ENCODE measurements at places on chromosomes 11 and 22.

- no peak for DNase-seq
Observed at GRCh38 chr11:123217897-123218296, 22.8 kb upstream of the CLMP start.

DNA sequence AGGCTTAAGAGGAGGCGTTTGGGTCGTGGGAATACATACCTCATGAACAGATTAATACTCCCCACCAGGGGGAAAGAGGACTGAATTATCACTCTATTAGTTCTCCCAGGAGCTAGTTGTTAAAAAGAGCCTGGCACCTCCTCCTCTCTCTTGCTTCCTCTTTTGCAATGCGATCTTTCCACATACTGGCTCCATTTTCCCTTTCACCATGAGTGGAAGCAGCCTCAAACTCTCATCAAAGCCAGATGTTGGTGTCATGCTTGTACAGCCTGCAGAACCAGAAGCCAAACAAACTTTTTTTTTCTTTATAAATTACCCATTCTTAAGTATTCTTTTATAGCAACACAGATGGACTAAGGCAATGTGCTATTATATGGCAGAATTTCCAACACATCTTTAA lies 258.5 kb downstream of the FAM76B start:
- no peak for DNase-seq

GRCh38 chr11:9817191-9817590 lies 153.3 kb downstream of the SWAP70 start:
- DNase-seq, result no peak

- DNase-seq, result no peak
Observed at GRCh38 chr11:105696000-105696399, 86.1 kb downstream of the GRIA4 start.

GRCh38 chr11:26149585-26149984 lies 182.3 kb upstream of the ANO3 start:
- no peak for DNase-seq

DNA sequence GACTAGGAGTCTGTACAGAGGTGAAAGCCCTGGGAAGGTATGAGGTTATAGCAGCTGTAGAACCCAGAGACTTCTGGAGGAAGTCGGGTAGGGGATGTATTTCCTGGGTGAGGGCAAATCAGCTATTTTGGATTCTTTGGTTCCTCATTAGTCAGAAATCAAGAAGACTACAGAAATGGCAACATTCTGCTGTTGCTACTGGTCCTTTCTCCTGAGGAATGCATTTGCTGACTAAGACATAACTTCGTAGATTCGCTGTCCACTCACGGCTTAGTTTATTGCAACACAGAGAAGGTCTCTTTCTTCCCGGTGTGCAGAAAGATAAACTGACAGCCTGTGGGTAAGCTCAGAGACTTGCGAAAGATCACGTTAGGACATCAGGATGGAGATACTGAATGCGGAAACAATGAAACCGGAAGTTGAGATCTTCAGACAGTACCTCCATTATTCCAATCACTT lies 25.3 kb upstream of the SESN3 start:
- DNase-seq, result no peak

- no peak for DNase-seq
Observed at GRCh38 chr11:78654866-78655265, 80.2 kb upstream of the NARS2 start.

DNA sequence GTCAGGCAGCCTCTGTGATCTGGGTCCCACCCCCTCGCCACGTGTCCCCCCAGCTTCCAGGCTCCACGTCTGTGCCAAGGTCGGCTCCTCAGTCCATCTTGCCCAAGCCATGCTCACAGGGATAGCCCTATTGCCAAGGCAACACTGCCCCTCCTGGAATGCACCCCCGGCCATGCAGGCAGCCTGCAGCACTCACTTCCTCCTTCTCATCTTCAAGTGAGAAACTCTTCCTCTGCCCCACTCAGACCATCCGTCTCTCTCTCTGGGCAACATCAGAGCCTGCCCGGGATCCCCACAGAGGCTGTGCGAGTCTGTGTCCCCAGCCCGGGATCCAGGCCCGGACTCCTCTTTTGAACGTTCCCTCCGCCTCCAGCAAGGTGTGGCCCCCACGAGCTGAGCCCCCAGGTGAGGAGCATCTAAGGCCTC lies 852.3 kb downstream of the BRD1 start:
- DNase-seq, result no peak

- no peak for DNase-seq
Observed at GRCh38 chr22:29457730-29458129, 19.3 kb downstream of the RFPL1 start.

- no peak for DNase-seq
Observed at GRCh38 chr22:50314455-50315288, 7.2 kb upstream of the PLXNB2 start.

DNA sequence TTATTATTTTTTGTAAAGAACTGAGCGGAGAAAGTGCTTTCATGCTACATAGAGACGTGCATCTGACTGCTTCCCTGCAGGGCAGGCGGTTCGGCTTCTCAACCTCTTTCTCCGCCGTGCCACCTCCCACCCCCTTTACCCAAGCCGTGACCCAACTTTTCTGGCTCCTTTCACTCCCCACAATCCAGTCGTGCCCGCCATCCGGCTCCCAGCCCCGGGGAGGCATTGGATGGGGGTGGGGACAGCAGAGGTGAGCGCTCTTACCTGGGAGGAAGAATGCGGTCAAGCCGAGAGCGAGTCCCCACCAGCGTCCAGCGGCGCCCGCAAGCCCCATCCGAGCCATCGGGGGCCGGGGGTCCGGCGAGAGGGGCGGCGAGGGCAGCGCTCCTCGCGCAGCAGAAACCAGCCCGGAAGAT lies 781 bp downstream of the NECTIN1 start:
- no peak for DNase-seq

DNA sequence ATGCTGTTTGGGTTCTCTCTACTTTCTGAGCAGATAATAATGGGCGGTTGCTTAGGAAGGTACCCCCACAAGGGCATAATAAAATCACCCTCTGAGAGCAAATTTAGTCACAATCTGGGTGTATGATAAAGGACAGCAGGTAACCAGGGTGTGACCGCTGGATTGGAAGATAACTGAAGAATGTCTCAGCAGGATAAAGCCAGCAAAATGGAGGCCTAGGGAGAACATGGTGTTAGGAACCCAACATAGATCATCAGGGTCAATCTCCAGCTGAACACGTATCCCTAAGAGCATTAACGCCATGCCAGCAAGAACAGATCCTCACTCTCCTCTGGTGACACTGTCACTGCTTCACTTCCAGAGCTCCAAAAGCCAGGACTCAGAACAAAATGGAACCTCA lies 64.5 kb upstream of the SCUBE2 start:
- no peak for DNase-seq

DNA sequence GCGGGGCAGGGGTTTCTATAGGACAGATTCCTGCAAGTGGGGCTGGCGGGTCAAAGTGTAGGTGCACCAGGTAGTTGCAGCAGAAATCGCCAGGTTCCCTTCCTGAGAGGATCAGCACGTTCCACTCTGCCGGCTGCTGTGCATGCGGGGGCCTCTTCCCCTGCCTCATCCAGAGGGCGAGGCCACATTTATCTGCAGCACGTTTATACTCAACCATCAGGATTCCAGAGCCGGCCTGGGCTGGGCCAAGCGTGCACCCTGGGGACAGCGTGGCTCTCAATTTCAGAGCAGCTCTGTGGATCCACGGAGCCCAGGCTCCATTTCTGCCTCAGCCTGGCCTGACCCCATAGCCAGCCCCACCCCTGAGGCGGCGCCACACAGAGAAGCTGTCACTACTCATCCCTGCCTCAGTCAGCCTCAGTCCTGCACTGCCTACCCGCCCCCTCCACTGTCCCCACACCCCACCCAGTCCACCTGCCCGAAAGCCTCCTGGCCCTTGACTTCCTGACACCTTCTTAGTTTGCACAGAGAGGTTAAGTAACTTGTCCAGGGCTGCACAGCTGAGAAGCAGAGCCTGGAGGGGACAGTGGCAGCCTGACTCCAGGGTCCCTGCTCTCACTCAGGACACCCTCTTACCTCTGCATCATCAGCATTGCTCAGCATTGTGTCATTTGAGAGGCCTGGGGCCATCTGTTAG lies 45.9 kb upstream of the RTL6 start:
- DNase-seq, result no peak

- no peak for DNase-seq
Observed at GRCh38 chr11:105935791-105936190, 86.2 kb downstream of the MSANTD4 start.

DNA sequence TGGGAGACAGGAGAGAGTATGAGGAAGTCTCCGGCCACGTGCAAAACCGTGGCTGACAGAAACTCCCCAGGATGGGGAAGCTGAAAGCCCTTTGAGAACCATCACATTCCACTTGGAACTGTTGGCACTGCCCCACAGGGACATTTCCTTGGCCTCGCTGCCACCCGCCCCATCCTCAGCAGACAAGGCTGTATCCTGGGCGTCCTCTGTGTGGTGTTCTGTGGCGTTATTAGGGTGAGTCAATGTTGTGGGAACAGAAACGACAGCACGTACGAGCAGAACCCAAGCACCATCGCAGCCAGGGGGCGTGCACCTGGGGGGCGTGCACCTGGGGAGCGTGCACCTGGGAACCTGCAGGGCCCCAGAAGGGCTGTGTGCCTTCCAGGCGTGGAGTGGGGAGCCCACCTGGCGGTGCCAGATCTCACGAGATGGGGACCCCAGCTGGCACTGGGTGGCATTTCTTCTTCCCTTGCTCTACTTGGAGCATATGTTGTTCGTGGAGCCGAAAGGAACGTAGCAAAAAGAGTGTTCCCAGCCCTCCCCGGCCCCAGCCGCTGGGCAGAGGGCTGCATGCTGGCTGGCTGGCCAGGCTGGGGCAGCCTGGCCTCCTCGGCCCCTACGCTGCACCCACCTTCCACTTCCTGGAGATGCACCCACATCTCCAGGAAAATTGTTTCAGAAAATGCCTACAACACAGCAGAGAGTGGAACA lies 35.4 kb downstream of the NFAM1 start:
- DNase-seq, result no peak

- DNase-seq, result no peak
Observed at GRCh38 chr11:1893581-1894359, 2.1 kb upstream of the PRR33 start.

DNA sequence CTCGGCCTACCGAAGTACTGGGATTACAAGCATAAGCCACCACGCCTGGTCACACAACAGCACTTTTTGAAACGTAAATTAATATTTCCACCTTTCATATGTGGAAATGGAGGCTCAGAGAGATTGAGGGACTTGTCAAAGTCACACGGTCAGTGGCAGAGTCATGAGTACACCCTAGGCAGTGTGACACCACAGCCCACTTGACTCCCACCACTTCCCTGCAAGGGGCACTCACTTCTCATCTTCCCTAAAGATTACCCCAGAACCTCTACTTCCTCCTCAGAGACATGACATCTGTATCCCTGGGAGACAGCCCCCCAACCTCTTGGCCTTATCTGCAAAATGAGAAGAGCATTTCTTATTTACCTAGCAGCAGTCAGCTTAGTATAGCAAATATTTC lies 16.5 kb upstream of the MYOD1 start:
- no peak for DNase-seq

- DNase-seq, result no peak
Observed at GRCh38 chr11:113517361-113517760, 42.2 kb upstream of the DRD2 start.

DNA sequence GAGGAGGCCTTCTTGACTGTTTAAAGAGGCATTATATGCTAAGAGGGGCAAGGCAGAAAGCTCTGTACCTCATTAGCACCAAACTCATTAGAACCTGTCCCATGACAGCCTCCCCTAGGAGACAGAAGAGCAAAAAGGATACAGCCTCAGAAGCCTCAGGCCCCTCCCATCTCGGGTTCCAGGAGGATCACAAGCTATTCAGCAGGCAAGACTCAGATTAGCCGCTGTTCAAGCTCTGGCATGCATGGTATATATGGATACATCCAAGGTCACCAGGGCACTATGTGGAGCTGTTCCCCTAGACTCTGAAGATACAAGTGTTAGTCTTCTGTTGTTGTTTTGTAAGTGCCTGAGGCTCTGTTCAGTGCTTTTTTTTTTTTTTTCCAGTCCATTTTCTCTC lies 32.1 kb downstream of the ATXN10 start:
- DNase-seq, result no peak

DNA sequence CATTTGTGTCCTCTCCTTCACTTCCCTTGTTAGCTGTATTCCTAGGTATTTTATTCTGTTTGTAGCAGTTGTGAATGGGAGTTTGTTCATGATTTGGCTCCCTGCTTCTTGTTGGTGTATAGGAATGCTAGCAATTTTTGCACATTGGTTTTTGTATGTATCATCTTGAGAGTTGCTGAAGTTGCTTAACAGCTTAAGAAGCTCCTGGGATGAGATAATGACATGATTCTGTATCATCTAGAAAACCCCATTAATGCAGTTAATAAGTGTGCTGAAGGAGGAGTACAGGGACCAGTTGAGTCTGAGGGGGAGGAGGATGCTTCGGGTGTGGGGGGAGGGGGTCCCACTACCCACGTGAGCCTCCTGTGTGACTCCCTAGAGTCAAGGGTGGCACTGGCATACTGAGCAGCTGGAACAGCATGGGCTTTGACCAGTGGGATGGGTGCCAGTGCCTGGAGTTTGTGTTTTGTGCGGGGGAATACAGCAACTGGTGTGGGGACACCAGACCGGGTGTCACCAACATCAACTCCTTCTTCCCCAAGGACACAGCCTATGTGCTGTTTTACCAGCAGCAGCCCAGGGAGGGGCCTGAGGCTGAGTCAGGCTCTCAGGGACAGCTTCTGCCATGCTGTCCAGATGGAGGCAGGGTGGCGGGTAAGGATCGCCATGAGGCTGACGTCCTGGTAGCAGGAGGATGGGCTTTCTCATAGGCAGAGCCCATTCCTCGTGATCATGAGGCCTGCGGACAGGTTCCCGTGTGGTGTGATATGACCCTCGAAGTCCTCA lies 24.1 kb downstream of the USP35 start:
- DNase-seq, result no peak

- DNase-seq, result no peak
Observed at GRCh38 chr22:43331069-43331451, 12.1 kb downstream of the SCUBE1 start.

DNA sequence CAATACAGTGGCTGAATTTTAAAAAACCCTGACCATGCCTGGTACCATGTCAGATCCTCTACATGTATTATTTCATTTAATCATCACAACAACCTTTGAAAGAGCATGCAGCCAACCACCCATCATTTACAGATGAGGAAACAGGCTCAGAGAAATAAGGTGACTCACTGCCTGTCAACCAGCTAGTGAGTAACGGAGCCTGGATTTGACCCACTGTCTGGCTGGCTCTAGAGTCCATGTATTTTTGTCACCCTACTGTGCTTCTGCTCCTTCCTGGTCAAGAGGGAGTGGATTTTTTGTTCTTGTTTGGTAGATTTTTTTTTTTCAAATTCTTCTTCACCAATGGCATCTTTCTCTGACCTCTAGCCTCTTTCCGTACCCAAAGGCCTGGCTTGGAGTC lies 77.4 kb downstream of the CWC15 start:
- no peak for DNase-seq

DNA sequence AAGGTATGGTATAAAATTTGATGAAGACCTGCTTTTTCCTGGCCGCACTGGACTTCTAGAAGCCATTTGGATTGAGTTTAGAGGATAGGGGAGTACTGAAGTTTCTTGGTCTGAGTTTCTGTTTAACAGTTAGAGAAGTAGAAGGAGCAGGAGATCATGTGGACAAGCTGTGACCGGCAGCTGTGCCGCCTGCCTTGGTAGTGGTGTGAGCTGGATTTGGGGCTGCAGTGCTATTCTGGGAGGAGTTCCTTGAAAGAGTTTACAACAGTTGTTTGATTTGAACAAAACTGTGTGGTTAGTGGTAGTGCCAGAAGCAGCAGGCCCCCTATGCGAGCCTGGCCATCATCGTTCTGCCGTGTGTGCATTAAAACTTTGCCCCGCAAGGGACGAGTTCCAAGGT lies 105.2 kb downstream of the PDHX start:
- no peak for DNase-seq

GRCh38 chr11:20355221-20356219 lies 8.0 kb upstream of the HTATIP2 start:
- no peak for DNase-seq

Measured in hindlimb muscle (tissue), 1 donor.